ENCODE measurements at places on chromosomes 3 and 15. TPM values are rescaled to one million over a fixed set of nuclear protein-coding genes. Genes with fewer than 3 reads are reported as not detected.

Gene EXD1
- polyA plus RNA-seq: not detected

Gene EIF4E3
- 7.8 TPM for polyA plus RNA-seq

Gene TEX55
- polyA plus RNA-seq: not detected

Gene MYL3
- 623 TPM for polyA plus RNA-seq

Gene PYGO1
- 8.7 TPM for polyA plus RNA-seq

Gene PTX3
- 5.2 TPM for polyA plus RNA-seq

DNA sequence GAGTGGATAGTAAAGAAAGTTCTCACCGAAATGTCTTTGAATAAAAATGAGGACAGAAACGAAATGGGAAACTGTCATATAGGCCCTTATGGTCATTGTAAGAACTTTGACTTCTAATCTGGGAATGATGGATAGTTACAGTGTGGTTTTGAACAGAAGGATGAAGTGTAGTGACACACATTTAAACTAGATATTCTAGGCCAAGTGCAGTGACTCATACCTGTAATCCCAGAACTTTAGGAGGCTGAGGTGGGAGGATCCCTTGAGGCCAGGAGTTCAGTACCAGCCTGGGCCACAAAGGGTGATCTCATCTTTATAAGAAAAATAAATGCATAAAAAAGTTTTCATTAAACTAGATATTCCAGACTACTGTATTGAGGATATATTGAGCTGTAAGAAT, 452.8 kb downstream of the ROBO1 start:
- DNase-seq: no peak

- no peak for DNase-seq
Measured at GRCh38 chr3:155780291-155780690, 25.8 kb downstream of the C3orf33 start.

DNA sequence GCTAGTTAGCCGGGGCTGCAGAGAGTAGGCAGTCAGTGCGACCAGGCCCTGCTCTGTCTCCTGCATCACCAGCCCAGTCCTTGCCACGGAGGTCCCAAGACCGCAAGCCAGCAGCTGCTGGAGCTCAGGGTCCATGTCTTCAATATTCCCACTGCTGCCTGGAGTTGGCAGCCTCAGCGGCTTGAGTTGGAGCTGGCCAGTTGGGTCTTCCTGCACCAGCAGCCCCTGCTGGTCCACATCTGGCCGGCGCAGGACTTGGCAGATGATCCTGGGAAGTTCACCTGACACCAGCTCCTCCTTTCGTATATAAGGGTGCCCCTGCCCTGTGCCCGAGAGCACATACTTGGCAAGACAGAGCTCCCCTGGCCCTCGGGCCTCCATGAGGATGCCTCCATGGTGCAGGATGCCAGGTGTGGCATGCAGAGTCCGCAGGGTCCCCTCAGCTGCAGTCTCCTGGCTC, 5.7 kb downstream of the XIRP1 start:
- DNase-seq: peak; percentile 28

- DNase-seq: peak; percentile 84
Measured at GRCh38 chr15:78265752-78266224, 1.4 kb downstream of the DNAJA4 start.

DNA sequence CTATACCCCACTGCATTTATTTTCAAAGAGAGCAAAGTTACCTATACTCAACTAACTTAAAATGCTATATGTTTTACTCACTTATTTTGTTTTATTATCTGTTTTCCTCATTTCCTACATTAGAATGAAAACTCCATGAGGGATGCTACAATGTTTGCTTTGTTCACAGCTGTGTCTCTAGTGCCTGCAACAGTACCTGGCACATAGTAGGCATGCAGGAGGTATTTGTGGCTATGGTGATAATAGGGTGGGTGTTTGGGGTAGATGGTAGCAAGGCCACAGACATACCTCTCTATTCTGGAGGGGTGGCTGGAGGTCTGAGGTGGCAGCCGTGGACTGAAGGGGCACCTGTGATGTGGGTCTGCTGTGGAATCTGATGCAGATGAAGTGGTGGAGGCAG, 24.7 kb upstream of the SMAD6 start:
- no peak for DNase-seq

- DNase-seq: no peak
Measured at GRCh38 chr3:184910664-184911063, 98.7 kb downstream of the VPS8 start.

DNA sequence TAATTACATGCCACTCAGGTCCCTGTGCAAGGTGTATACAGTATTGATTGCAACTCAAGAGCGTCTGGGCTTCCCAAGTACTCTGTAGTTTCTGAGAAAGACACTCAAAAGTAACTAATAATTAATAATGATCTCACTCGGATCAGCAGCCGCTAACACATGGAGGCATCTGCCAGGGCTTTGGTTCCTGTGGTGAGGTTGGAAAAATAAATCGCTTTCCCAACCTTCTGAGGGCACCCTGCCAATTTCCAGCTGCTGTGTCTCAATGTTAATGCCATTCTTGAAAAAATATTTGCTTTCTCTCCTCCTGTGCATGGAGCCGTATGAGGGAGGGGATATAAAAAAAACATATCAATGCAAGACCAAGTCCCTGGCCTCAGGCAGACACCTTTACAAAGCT, 116.5 kb upstream of the SLC2A2 start:
- DNase-seq: peak; percentile 36

GRCh38 chr3:32508711-32509110, 6.1 kb upstream of the CMTM6 start:
- peak; percentile 87 for DNase-seq

DNA sequence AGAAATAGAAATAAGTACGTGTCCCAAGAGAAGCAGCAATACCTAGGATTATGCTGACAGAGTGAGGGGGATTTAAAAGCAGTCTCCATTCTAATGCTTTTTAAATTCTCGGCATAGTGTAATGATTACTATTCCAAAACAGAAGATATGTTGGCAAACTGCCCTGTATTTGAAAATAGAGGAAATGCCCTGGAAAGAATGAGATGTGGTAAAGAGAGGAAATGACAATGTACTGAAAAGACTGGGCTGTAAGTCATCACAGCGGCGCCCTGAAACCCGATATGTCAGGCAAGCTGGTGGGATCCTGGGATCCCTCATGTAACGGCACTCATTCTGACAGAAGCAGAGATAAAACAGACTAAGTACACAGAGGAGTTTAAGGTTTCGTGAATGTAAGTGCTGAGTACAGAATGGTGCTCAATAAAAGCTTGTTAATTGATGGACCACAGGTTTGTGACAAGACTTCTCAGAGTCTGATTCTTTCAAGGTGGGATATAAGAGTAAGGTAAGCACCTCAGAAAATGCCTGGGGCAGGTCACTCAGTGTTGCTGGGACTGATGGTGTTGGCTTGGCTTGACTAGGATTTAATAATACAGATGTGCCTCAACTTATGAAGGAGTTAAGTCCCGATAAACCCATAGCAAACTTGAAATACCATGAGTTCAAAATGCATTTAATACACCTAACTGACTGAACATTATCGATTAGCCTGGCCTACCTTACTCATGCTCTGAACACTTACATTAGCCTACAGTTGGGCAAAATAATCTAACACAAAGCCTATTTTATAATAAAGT, 91.4 kb downstream of the NFKBIZ start:
- peak; percentile 79 for DNase-seq

DNA sequence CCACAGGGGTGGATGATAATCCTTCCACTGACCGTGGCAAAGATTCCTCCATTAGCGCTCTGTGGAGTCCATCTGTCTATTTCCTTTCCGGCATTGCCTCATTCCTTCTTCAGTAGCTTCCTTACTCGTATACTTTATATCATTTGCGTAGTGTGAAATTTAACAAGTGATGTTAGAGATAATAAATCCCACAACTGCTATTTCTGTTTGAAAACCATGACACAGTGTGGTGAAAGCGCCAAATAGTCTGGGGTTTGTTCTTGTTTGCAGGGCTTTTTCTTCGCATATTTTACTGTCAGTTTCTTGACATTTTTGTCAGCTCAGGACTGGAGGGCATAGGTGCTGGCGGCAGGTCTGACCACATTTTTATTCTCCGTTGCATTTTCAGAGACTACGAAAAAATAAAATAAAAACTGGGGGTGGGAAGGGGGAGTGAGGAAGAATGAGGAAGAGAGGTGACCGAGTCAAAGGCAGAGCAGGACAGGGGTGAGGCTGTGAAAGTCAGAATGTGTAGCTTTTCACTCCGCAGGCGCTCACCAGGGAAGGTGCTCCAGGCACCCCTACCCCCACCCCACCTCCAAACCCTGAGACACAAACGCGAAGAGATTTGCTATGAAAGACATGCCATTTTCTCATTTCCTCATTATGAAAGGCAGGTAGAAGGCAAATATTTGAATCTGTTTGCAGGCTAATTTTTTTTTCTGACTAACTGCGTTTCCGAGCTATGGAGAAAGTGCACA, 965.0 kb downstream of the MCTP2 start:
- DNase-seq: no peak

DNA sequence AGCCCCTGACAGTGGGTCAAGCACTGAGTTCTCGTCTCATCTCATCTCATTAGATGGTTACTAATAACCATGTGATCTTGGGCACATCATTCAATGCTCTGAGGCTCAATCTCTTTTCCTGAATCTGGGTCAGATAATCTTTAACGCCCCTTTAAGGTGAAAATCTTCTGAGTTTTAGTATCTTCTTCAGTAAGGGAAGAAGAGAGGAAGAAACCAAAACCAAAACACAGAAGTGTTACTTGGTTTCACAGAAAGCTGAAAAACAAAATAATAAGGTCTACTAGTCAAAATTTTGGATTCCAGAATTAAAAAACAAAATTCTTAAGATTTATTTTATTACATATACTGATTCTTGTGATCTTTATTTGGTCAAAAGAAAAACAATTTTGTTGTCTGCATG, 78.2 kb downstream of the CLASP2 start:
- DNase-seq: no peak

GRCh38 chr3:23461069-23461468, 257.9 kb downstream of the UBE2E2 start:
- DNase-seq: no peak

GRCh38 chr3:116947148-116947547, 237.6 kb downstream of the TUSC7 start:
- no peak for DNase-seq

GRCh38 chr3:157412323-157412855, 24.3 kb upstream of the PTX3 start:
- peak; percentile 34 for DNase-seq

DNA sequence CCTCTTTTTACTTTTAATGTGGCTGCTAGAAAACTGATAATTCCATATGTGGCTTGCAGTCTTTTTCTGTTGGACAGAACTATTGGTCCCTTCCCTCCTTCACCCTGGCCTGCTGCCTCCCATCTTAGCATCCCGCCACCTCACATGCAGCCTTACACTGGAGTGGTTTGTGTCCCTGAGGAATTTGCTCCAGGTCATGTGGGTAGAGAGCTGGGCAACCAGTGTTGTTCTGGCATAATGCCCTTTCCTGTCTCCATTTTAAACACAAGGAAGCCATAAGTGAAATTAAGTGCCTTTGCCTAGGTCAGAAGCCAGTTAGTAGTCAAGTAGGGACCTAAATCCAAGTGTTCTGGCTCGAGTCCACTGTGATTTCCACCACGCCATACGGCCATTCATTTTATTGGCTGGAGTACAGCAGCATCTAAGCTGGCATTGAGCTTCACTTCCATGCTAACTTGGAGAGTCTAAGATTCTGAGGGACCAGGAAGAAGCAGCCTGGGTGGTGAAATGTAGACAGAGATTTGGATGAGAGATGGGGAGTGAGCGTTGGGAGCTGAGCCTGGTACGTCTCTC, 46.0 kb upstream of the PLXNA1 start:
- DNase-seq: no peak

- no peak for DNase-seq
Measured at GRCh38 chr3:64264501-64265109, 39.3 kb upstream of the PRICKLE2 start.
